ENCODE measurements at places on chromosomes 4 and X.

- DNase-seq = no peak
Measured at GRCh38 chr4:85611661-85612060, 136.7 kb downstream of the ARHGAP24 start.

- no peak for DNase-seq
Measured at GRCh38 chr4:183014361-183015084, 84.5 kb upstream of the WWC2 start.

- DNase-seq = no peak
Measured at GRCh38 chr4:3070709-3071500, 3.4 kb downstream of the HTT-AS start.

- no peak for DNase-seq
Measured at GRCh38 chrX:154840856-154841255, 6.4 kb upstream of the SMIM9 start.
